ENCODE measurements at places on chromosomes 1 and 21. TPM values are rescaled to one million over a fixed set of nuclear protein-coding genes. Genes with fewer than 3 reads are reported as not detected.

ATP5IF1 gene
- total RNA-seq, result 206 TPM

FAM72A gene
- 0.82 TPM for total RNA-seq

ZMYND12 gene
- total RNA-seq, result not detected

KIF26B gene
- not detected for total RNA-seq

CASZ1 gene
- 76.3 TPM for total RNA-seq

MYOG gene
- not detected for total RNA-seq

LRRC42 gene
- total RNA-seq, result 21.1 TPM

SYT2 gene
- 0.16 TPM for total RNA-seq

ANGPTL1 gene
- total RNA-seq, result 29.2 TPM

PLCH2 gene
- total RNA-seq, result 3.1 TPM

USH2A gene
- not detected for total RNA-seq

FALEC gene
- total RNA-seq, result not detected

FOXE3 gene
- total RNA-seq, result not detected

LRRC8B gene
- total RNA-seq, result 10.3 TPM

PPIAL4G gene
- not detected for total RNA-seq

PGBD5 gene
- total RNA-seq, result 0.80 TPM

MAP7D1 gene
- 74.3 TPM for total RNA-seq
